ENCODE measurements at places on chromosomes 1 and 21. TPM values are rescaled to one million over a fixed set of nuclear protein-coding genes. Genes with fewer than 3 reads are reported as not detected.

Gene UBE2Q1
- total RNA-seq = 53.7 TPM

Gene PRDM16
- total RNA-seq = 0.09 TPM

Gene SH3BGRL3
- 137 TPM for total RNA-seq

Gene OR2AK2
- not detected for total RNA-seq

Gene ABCA4
- total RNA-seq = 0.54 TPM

Gene ZBTB8OS
- total RNA-seq = 46.0 TPM

Measured in A549 treated with GW870086 at 1 μM for 4 hours (cell line).